ENCODE measurements at places on chromosomes 6 and 20.

GRCh38 chr20:10972219-10972860, 298.5 kb upstream of the JAG1 start:
- DNase-seq, result no peak

GRCh38 chr6:3403238-3404173, 53.3 kb downstream of the SLC22A23 start:
- DNase-seq, result no peak

GRCh38 chr6:43702534-43703440, 15.2 kb upstream of the MRPS18A start:
- DNase-seq, result no peak

DNA sequence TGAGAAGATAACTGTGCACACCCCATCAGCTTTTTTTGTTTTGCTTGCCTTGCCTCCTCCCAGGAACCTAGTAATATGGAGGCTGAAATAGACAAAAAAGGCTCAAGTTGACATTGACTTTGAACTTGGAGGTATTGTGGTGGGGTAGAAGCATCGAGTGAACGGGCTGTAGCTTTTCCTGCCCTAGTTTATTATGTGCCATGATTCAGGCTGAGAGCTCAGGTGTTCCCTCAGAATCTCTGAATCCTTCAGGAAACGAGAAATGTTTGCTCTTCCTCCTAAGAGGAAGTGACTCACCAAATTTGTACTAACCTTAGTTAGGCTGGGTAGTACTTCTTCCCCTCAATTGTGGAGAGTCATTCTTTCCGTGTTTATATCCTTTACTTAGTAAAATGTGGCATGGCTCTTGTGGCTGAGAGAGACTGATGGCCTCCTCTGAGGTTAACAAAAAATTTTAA, 98.8 kb downstream of the SASH1 start:
- no peak for DNase-seq

DNA sequence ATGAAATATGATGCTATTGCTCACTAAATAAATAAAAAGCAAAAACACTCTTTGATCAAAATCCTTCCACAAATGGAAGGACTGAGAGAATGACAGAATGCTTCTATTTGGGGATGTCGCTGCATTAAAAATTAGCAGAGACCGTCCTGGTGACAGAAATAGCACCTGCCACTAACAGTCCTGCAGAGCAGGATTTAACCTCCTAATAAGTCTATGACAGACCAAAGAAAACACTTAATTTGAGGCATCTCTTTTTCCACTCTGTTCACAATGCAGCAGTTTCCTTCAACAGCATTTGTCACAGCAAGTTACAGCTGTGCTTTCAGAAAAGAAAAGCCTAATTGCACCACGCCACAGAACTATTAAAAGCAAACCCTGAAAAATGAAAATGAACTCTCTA, 140.6 kb upstream of the BEND6 start:
- DNase-seq, result no peak

DNA sequence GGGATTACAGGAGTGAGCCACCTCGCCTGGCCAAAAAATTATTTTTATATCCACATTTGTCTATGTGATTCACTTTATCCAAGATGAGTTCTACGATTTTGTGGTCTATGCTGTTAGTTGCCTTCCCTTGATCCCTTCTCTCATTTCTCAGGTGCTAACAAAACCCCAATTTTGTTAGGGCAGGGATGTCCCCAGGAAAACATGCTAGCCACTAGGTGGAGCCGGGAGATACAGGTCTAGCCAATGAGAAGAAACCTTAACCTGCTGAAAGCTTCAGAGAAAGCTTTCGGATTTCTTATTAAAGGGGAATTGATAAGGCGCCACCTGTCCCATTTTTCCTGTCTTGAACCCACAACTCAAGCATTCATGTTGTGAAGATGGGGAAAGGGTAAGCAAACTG, 167.4 kb upstream of the OLIG3 start:
- DNase-seq, result no peak

DNA sequence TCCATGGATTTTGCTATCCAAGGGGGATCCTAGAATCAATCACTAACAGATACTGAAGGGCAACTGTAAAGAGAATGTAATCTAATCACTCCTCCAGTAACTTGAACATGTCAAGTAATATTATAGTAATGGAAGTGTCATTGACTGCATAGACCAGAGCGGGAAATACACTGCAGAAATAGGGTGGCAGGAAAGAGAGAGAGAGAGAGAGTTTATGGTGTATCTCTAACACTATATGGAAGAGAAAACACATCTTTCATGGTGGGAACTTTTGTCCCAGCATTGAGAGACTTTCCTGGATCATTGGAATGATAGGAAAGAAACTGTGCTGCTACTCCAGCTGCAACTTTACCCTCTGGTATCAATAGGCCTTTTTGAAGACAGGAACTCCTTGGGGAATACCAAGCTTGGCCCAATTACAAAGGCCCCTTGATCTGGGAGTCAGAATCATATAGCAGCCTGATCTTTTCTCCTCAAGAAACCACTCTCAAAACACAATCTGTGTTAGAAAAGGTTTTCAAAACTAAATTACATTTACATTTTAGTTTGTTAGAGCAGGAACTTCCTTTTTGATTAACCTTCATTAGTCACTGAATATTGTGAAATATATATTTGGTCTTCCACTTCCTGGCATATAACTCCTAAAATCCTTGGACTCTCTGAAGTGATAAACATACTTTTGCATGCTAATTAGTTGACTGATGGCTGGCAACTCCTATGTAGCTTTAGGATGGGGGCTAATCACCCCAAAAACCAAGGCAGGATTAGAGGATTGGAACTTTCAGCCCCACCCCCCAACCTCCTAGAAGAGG, 29.5 kb upstream of the RNGTT start:
- no peak for DNase-seq

GRCh38 chr20:4767084-4767483, 45.4 kb downstream of the PRND start:
- DNase-seq, result no peak

- DNase-seq, result no peak
Measured at GRCh38 chr6:137740967-137741761, 125.9 kb upstream of the TNFAIP3 start.

DNA sequence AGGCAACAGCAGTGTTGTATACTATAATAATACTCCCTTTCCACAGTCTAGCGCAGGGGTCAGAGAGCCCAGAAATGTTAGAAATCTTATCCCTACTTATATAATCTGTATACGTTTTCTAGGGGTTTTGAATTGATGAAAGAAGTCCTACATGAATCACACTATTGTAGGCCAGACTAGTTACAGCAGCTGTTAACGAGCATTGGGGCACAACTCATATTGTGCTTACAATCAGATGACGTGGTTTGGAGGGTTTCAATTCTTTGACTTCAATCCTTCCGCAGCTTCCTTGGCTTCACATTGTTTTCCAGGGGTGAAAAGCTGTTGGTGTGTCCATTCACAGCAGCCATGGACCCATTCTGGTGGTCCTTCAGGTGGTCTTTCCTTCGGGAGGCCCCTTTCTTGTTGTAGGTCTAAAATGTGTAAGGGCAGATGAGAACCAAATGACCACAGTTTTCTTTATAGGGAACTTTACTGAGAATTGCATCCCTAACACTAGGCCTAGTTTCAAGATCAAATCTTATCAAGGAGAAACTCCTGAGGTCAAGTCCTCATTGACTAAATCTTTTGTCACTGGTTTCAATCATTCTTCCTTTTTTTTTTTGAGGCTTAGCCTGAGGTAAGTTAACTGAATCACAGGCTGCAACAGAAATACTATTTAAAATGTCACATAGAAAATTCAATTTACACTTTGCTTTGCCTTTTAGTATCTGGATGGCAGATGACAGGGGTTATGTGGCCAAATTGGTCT, 79.7 kb downstream of the ELOVL5 start:
- DNase-seq, result no peak

DNA sequence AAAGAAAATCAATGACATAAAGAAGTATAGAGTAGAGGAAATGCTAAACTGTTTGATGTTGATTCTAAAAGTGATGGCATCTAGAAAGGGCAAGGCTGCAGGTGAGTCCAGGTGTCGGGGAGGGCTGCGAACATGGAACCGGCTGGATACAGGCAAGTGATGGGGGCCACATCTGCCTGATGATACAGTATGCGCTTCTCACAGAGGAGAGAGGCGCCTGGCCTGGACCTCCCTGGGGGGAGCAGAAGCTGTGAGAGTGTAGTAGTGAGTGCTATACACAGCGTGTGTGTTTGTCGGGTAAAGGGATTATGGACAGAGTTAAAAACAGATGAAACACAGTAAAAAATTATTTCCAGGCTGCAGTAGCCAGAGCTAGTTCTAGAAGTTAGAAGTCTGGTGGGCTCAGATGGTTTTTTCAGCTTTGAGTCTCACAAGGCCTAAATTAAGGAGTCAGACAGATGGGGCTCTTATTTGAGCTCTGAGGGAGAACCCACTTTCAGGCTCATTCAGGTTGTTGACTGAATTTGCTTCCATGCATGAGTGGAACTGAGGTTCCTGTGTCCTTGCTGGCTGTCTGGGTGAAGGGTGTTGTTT, 195.8 kb upstream of the ARG1 start:
- no peak for DNase-seq

- no peak for DNase-seq
Measured at GRCh38 chr20:35002426-35003210, 47.0 kb downstream of the MYH7B start.

- DNase-seq, result no peak
Measured at GRCh38 chr20:40669692-40670091, 19.3 kb downstream of the MAFB start.

GRCh38 chr20:50589548-50590347, 79.6 kb downstream of the PTPN1 start:
- no peak for DNase-seq

GRCh38 chr6:10276660-10277287, 138.1 kb downstream of the TFAP2A start:
- no peak for DNase-seq

GRCh38 chr6:121479486-121480098, 44.1 kb downstream of the GJA1 start:
- no peak for DNase-seq

Data from NCI-H1694 treated with DMSO at 0.1 percent for 48 hours (cell line).